ENCODE measurements at places on chromosomes 12 and 14.
A peak's percentile ranks its signal among the peaks of the same experiment; 100 is the strongest.

DNA sequence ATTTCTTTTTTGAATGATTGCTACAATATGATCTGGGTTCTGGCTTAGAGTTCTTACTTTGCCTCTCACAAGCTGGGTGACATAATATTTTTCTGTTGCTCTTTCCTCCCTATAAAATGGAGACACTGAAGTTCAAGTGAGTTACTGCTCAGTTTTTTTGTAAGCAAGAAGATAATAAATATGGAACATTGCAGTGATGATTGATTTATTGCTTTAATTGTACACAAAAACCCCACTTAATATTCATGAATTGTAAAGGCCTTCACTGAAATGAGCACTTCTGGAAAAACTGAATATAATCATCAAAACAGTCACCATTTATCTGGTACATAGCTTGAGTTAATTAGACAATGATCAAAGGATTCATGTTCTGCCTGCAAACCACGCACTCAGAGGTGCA is 71.8 kb upstream of the NAP1L1 start:
- DNase-seq, result no peak

DNA sequence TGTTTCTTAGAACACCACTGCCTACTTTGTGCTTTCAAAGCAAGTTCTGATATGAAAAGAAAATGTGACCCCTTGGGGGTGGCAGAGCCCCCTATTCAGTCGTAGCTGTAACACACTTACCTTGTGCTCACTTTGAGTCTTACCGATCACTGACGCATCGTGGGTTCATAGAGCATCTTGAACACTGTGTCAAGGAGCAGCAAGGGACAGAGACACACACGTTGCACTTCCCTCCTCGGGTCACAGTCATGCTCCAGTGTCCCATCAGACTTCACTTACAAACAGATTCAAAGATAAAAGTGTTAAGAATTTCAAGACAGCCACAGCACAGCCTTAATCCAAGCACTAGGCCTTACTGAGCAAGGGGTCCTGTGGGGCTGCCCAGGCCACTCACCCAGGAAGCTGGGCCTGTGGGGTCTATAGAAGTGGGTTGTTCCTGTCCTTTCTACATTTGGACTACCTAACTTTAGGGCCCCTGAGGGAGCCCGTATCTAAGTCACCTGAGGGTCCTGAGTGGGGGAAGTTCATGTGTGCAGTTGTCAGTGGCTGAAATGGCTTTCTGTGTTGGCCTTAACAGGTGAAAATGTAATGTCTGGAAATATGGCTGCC is 75.4 kb upstream of the BDKRB2 start:
- no peak for DNase-seq

DNA sequence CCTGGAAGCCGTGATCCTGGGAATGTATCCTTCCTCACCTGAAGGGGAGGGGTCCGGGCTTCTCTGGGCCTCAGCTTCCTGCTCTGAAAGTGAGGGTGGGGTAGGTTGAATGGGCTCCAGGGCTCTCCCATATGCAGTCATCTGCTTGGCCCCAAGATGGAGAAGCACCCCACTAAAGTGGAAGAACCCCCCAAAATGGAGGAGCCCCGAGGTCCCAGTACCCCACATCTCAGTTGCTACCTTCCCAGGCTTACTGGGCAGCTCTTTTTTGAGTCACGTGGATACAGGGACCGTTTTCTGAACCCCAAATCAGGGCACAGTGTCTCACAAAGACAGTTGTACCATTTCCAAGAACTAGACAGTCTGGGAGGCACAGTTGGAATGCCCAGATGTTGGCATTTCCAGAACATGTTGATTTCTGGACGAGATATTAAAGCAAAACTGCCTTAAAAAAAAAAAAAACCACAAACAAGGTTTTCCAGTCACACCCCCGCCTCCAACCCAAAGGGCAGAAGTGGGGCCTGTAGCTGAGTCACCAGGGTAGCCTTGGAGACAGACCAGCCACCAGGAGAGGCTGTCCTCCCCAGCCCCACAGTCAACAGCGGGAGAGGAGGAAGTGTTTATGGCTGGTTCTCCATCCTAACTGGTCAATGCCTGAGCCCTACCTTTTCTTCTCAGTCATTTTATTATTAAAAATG is 12.1 kb downstream of the VASH1 start:
- DNase-seq, result peak; percentile 24

DNA sequence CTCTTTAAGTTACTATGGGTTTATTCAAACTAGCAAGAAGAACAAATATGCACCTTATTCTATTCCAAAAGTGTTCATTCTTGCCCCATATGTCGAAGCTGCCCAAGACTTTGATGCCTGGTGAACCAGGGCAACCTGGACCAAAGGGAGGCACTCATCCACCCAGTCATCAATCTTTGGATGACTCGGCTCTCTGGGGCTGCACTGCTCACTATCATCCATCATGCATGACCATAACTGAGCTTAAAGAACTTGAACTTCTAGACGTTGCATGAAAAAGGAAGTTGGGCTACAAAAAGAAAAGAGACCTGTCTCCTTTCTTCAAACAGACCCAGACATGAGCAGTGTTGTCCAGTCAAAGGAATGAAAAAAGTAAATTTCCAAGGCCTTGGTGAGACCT is 1.2 kb downstream of the KRT4 start:
- DNase-seq, result no peak

- no peak for DNase-seq
Observed at GRCh38 chr12:87127272-87127671, 871.1 kb upstream of the MGAT4C start.

GRCh38 chr12:168763-169525 is 45.0 kb downstream of the SLC6A12 start:
- no peak for DNase-seq

GRCh38 chr12:100141998-100142850 is 450 bp downstream of the BLTP3B start:
- DNase-seq, result no peak
